ENCODE measurements at places on chromosomes 7 and 10. TPM values are rescaled to one million over a fixed set of nuclear protein-coding genes. Genes with fewer than 3 reads are reported as not detected.
A peak's percentile ranks its signal among the peaks of the same experiment; 100 is the strongest.

KMT2C gene
- 43.0 TPM for total RNA-seq

SPOCK2 gene
- total RNA-seq: 0.36 TPM

STAM gene
- 56.0 TPM for total RNA-seq

- no peak overlapping the region for H3K27ac ChIP-seq
- no peaks in the 10 kb centered on the region for H3K4me1 ChIP-seq
- no peak for DNase-seq
- H3K36me3 ChIP-seq: no peaks in the 10 kb centered on the region
These were observed 18.6 kb downstream of the OGDHL start for GRCh38 chr10:49743464-49744075.

DNA sequence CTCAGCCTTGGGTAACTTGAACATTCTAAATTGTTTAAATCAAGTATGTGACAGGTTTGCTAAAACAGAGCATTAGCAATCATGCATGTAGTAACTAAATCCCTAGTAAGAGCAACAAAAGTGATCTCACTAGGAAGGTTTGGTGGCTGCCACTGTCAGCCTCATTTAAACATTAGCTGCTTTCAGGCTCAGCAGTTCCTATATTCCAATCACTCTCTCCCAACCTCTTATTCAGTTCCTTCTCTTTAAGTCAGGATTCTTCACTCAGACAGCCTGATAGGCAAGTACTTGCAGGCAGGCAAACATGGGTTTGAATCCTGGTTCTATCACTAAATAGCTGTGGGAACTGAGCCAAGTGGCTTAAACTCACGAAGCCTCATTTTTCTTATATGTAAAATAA lies 3.6 kb downstream of the CREB3L2 start:
- no peak for DNase-seq
- peak overlapping the region; percentile 99 for H3K27ac ChIP-seq
- H3K4me1 ChIP-seq: peaks cover 56% of the 10 kb centered on the region

- H3K27ac ChIP-seq: no peak overlapping the region
- peaks cover 5% of the 10 kb centered on the region for H3K27me3 ChIP-seq
- H3K4me3 ChIP-seq: no peak overlapping the region
These were observed 109.9 kb downstream of the PFKFB3 start for GRCh38 chr10:6312636-6313035.
